ENCODE measurements at places on chromosomes 2 and 18.

DNA sequence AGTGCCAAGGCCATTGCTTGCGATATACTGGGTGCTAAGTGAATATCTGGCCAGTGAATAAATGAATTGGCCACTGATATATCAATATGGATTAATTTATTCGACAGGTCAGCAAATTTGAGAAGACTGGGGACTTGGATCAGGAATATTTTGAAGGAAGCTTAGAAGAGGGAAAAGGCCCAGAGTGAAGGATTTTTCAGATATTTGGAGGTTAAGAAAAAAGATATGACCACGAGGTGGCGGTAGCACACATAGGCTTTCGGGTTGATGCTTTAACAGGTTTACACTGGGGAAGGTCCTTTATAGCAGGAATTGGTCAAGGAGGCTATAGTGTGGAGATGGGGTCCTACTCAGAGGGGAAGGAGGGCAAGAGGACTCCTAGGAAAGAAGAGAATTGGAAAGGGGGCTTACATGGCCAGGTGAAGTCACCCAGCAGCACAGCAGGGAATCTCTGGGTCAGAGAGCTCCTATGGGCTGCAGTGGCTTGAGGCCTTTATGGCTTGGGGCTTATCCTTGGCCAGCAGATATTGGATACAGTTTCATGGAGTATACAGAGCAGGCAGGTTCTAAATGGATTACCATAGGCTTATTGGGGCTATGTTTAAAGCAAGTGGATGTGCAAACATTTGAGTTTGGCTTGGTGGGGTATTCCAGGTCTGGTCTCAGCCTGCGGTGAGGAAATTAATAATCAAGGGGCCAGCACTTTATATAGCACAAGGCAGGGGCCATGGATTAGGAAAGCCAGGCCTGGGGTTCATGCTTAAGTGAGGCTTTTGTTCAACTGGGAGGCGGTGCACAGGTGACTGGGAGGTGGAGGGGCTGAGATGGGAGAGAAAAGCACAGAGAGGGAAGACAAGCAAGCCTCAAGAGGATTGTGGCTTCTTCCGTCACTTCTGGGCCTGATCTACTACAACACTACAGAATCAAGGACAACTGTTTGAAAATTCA, 9.7 kb downstream of the IL1RN start:
- no peak for DNase-seq

DNA sequence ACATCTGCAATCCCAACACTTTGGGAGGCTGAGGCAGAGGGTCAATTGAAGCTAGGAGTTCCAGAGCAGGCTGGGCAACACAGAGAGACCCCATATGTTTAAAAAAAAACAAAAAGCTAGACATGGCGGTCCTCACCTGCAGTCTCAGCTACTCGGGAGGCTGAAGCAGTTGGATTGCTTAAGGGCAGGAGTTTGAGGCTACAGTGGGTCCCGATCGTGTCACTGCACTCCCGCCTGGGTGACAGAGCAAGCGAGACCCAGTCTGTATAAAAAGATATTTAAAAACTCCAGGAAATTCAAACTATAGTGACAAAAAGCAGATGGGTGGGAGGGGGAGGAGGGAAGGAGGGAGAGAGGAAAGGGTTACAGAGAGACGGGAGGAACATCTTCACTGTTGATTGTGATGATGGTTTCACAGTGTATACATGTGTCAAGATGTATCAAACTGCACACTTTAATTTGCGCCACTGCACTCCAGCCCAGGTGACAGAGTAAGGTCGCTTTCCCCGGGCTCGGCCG, 942 bp upstream of the ZNF236 start:
- DNase-seq: no peak

GRCh38 chr2:179020156-179020750, 29.7 kb downstream of the CCDC141 start:
- peak; percentile 37 for DNase-seq

DNA sequence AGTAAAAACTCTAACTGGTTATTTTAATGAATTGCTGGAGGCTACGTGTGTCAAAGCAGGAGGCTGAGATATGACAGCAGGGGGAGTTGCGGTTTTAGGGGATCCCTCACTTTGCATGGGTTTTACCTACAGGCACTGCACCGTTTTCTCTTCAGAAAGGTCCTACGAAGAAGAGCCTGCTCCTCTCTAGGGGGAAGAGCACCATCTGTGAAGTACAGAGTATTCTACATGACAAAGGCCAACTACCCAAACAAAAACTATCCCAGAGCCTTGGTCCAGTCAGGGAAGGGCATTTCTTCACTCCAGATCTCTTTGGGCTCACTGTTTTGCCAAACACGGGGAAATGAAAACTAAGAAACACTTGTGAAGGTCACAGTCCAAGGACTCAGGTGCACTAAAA, 696.7 kb upstream of the SOX11 start:
- DNase-seq: no peak

- no peak for DNase-seq
Observed at GRCh38 chr2:99348173-99348572, 11.0 kb downstream of the EIF5B start.

DNA sequence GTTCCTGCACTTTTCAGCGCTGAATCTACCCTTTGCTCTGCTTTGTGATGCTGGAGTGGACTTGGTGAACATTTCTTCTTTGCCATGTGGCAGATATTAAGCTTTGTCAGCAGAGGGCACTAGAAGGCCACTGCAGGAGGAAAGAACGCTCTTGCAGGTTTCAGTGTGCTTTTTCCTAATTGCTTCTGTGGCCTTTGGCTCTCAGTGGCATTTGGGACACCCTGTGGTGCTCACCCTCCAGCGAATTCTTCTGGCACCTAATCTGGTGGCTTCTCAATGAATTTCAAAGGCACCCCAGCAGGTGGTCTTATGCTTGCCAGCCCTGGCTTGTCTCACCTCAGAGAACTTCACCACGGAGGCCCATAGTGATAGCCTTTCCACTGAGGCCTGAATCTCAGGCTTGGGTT, 146.7 kb downstream of the MYO3B start:
- DNase-seq: peak; percentile 35

DNA sequence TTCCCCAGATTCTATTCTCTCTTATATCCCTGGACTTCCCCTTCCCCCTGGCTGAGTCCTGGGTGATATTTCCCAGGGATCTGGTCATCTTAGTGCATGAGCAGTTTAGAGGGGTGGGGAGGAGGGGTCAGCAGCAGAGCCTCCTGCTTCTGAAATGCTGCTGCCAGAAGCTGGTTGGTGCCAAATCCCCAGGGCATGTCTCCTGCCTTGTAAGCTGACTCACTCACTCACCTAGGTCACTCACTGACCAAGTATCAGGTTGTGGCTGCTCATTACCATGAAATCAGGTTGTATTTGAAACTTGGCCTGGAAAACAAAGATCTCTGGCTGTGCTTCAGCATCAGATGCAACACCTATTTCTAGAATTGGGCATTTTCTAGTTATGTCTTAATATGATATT, 14.3 kb downstream of the GPR39 start:
- no peak for DNase-seq

GRCh38 chr2:120952318-120952717, 216.7 kb downstream of the GLI2 start:
- no peak for DNase-seq

DNA sequence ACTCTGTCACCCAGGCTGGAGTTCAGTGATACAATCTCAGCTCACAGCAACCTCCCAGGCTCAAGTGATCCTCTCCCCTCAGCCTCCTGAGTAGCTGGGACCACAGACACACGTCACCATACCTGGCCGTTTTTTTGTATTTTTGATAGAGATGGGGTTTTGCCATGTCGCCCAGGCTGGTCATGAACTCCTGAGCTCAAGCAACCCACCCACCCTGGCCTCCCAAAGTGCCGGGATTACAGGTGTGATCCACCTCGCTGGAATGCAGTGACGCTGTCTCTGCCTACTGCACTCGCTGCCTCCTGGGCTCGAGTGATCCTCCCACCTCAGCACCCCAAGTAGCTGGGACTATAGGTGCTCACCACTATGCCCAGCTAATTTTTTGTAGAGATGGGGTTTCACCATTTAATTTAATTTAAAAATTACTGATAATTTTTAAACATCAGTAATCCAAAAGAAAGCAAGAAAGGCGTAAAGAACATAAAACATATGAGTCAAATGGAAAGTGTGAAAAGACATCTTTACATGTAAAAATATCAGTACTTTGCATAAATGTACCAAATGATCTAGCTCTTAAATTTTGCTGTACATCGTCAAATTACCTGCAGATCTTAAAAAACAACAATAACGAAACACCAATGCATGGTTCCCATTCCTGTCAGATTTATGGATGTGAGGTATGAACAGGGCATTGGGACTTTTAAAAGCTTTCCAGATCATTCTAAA, 2.8 kb upstream of the ZNF236 start:
- no peak for DNase-seq

GRCh38 chr2:150211164-150211631, 276.3 kb downstream of the RND3 start:
- no peak for DNase-seq

GRCh38 chr2:218471036-218471435, 52.1 kb downstream of the VIL1 start:
- no peak for DNase-seq

DNA sequence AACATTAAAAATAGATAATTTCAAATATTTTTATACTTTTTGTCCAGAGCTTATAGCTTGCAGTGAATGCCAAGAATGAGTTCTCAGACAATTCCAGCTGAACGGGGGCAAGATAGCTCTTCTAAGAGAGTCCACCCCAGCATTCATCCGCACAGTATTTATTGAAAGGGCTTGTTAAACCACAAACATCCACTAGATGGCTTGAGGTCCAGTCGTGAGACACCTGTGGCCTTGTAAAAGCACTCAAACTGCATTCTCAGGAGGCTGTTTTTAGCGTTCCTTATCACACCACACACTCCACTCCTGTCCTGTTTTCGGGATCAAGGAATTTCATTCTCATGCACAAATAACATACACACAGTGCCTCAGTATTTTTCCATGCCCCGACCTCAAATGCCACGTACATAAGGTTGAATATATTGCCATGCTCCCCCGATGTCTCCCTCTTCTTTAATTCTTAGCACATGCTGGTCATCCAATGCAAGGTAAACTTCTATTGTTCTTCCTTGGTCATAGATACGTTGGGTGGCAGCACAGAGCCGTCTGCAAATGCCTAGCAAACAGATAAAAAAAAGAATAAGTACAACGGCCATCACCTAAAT, 47.4 kb downstream of the DNAJC10 start:
- peak; percentile 4 for DNase-seq

GRCh38 chr2:180980943-180981911, 822 bp downstream of the UBE2E3 start:
- DNase-seq: peak; percentile 24

- no peak for DNase-seq
Observed at GRCh38 chr2:171210216-171210863, 49.6 kb upstream of the TLK1 start.

DNA sequence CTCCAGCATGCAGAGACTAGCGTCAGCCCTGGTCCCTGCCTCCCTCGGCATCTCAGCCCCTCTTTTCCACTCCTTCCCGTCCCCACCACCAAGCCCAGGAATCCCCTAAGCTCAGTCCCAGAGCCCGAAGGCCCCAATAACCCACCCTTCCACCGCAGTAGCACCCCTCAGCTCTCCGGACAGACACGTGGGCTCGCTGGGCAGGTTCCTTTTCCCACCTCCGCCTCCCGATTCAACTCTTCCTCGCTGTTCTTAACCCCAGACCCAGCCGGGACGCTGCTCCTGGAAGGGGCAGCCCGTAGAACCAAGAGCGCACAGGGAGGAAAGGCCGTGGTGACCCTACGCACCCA, 1.4 kb downstream of the IHH start:
- DNase-seq: no peak
